Activated CD8-positive, alpha-beta memory T cell treated with anti-CD3 and anti-CD28 coated beads for 48 hours (primary cell): ENCODE measurements at places on chromosomes 11 and 22.

GRCh38 chr11:109059402-109059801 is 362.6 kb upstream of the C11orf87 start:
- no peak for DNase-seq

DNA sequence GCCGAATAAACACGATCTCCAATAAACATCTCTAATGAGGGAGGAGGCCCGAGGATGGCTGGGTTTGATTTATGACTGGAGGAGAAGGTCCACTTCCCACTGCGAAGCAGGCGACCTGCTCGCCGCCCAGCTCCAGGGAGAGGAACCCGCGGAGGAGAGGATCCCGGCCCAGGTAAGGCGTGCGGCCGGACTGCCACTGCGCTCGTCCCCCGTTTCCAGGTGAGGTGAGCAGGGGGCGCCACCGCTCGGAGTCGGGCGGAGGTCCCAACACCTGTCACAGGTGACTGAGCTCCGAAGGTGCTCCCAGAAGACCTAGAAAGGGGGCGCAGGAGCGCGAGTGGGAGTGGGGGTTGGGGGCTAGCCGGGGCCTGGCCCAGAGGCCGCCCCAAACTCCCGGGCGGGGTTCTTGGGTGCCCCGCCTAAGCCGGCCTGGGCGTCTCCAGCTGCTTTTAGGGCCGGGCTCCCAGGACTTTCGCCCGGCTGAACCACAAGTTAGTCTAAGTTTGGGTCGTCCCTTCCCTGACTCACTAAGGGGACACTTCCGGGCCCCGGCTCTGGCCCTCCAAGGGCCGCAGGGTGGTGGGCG is 5.4 kb upstream of the PAX6 start:
- no peak for DNase-seq

DNA sequence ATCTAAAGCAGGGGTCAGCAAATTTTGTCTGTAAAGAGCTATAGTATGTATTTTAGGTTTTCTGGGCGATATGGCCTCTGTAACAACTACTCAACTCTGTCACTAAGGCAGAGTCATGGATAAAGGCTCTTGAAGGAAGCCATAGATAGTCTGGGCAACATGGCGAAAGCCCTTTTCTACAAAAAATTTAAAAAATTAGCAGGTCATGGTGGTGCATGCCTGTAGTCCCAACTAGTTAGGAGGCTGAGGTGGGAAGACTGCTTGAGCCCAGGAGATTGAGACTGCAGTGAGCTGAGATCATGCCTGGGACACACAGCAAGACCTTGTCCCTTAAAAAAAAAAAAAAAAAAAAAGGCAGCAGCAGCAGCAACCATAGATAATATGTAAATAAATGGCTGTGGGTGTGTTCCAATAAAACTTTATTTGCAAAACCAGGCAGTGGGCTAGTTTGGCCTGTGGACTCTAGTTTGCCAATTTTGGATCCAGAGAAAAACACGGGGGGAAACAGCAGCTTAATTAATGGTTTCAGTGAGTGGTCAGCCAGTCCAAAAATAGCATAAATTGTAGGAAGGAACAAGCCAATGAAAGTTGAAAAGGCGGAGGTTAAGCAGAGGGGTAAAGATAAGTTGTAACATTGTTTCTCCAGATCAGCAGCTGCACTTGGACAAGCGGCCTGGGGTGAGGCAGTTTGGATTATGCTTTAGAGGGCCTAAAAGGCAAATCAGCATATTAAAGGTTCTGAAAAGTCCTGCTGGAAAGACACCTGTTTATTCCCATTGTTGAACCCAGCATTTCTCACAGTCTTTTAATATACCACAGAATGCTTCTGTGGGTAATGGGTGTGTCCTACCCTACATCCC is 62.6 kb downstream of the KIAA1671 start:
- no peak for DNase-seq

- no peak for DNase-seq
These were observed 29.3 kb downstream of the TPBGL start for GRCh38 chr11:75269896-75270295.

- no peak for DNase-seq
These were observed 109.6 kb downstream of the SCN3B start for GRCh38 chr11:123544631-123545375.

DNA sequence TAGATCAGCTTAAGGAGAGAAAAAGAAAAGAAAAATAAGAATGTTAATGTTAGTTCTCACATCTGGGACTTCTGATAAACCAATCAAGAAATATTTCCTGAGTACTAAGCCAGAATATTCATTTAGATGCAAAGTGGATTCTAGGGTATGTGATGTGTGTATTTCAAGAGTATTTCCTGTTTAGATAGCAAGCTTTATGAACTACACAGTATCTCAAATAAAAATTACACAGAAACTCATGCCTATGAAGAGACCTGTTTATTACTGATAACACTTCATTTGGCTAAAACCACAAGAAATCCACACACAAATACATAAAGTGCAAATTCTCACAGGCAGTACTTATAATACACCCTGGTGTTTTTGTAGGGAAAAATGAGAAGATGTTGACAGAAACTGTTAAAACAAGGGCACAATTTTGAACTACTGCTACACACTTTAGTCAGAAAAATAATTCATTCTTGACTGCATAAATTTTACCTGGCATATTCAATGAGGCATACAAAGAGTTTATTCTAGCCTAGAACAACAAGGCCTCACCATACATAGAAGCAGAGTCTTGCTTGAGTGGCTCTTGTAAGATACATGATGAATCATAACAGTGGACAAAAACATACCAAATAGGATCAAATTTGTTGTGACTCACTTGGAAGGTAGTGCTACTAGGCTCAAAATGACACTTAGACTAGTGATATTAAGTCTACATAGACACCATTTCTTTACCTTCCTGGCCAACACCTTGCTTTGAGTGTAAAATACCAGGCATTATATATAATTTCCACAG is 18.8 kb upstream of the P4HA3 start:
- no peak for DNase-seq

DNA sequence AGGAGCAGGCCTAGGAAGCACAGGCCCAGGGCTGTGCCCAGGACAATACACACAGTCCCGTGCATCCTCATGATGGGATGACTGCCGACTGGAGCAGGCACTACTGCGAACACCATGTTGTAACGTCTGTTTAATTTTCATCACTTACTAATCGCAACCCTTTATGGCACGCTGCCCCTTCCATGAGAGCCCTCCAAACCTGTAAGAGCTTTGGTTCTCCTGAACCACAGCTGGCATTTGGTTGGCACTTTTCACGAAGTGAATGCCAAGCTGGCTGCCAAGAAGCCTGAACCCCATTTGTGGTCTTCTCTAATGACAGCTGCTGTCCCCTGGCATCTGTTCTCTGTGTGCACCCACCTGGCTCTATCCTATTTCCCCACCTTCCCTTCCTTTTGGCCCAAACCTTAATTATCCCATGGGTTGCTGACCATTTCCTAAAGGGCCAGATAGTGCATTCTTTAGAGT is 36.5 kb downstream of the APOL1 start:
- DNase-seq, result no peak

DNA sequence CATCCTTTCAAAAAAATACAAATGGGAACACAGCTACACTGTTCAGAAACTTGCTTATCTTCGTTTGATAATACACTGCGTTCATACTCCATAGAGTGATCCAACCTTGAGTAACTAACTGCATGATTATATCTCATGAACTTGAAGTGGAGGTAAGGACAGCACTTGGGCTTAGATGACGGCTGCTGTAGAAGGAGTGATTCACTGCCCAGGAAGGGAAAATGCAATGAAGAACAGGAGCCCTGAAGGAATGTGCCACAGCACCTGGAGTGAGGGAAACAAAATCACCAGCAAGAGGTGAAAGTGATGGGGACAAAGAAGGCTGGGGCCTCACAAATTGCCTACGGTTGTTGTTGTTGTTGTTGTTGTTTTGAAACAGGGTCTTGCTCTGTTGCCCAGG is 44.1 kb upstream of the SC5D start:
- no peak for DNase-seq

DNA sequence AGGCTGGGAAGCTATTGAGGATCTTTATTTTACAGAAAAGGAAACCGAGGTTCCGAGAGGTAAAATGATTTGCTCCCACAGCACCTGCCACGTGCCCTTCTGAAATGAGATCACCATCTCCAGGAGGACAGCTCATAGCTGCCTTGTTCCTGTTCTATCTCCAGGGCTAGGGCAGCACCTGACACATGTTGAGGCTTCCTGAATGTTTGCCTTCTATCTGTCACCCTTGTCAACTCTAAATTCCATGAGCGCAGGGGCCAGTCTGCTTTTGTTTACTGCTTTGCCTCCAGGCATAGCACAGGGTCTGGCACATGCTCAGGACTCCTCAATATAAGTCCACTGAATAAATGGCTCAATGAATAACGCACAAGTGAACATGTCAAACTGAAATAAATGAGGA is 24.1 kb downstream of the ASCC2 start:
- no peak for DNase-seq

DNA sequence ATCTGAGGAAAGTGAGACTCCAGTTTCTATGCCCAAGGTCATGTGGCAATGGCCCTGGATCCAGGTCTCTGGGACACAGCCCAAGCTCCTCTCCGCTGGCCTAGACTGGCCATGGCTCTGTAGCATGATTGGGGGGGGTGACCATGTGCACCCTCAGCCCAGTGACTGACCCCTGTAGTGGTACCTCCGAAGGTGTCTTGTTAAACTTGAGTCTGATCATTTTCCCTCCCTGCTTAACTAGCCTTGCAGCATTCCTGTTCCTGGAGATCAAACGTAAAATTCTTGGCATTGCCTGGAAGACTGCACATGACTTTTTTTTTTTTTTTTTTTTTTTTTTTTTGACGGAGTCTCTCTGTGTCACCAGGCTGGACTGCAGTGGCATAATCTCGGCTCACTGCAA is 1116.0 kb downstream of the TBC1D22A start:
- no peak for DNase-seq

DNA sequence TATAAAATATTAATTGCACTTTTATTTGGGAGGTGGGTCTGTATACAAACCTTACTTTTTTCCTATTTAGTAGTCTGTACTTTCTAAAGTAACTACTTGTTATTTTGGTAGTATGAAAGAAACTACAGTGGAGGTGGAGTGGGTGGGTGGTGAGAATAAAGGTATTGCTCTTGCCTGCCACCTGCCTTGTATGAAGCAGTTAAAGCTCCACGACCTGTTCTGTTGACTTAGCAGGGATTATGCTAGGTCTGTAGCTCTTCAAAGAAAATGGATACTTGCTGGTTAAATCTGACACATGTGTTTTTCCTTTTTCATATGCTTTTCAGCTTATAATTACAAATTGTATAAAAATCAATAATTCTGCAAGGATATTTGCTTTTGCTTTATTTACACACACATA is 111.9 kb downstream of the EHF start:
- no peak for DNase-seq
